RWPE2 (cell line): ENCODE measurements at places on chromosomes 2 and 18.

GRCh38 chr2:141021109-141021508 lies 1109.7 kb downstream of the LRP1B start:
- no peaks in the 10 kb centered on the region for H3K36me3 ChIP-seq
- H3K27ac ChIP-seq, result peak overlapping the region; percentile 93
- H3K4me1 ChIP-seq, result peaks cover 28% of the 10 kb centered on the region

DNA sequence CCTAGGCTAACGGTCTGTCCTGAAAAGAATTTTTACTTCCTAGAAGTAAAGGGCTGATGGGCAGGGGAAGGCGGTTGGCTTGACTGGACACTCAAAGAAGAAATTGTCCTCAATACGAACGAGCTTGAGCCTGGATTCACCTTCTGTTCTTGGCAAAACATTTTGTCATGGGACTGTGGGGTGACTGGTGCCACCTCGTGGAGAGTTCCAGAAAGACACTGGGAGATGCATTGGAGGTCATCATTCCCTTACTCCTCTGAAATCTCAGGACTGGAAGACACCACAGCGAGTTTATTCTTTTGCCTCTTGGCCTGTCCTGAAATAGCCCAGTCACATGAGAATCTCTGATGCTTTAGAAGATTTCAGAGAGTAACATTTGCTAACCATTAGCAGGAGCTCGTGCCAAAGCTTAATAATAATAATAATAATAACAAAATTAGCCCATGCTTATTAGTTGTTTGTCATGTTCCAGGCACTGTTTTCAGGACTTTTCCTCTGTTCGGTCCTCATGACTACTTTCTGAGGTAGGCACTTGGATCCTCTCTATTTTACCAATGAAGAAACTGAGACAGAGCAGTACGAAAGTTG lies 44.5 kb downstream of the TMEM182 start:
- no peak for DNase-seq
- no peaks in the 10 kb centered on the region for H3K27me3 ChIP-seq
- no peaks in the 10 kb centered on the region for H3K36me3 ChIP-seq
- H3K4me1 ChIP-seq, result no peaks in the 10 kb centered on the region
- H3K4me3 ChIP-seq, result no peak overlapping the region

- no peak for DNase-seq
- H3K36me3 ChIP-seq, result no peaks in the 10 kb centered on the region
- no peaks in the 10 kb centered on the region for H3K27me3 ChIP-seq
- H3K27ac ChIP-seq, result no peak overlapping the region
- no peak overlapping the region for H3K4me3 ChIP-seq
- H3K4me1 ChIP-seq, result peaks cover 3% of the 10 kb centered on the region
Measured at GRCh38 chr2:172276961-172277360, 150.4 kb upstream of the ITGA6 start.

- H3K27me3 ChIP-seq, result no peaks in the 10 kb centered on the region
- no peak overlapping the region for H3K4me3 ChIP-seq
- H3K36me3 ChIP-seq, result no peaks in the 10 kb centered on the region
- H3K27ac ChIP-seq, result no peak overlapping the region
- H3K4me1 ChIP-seq, result no peaks in the 10 kb centered on the region
Measured at GRCh38 chr2:25050128-25050527, 8.3 kb downstream of the EFR3B start.

DNA sequence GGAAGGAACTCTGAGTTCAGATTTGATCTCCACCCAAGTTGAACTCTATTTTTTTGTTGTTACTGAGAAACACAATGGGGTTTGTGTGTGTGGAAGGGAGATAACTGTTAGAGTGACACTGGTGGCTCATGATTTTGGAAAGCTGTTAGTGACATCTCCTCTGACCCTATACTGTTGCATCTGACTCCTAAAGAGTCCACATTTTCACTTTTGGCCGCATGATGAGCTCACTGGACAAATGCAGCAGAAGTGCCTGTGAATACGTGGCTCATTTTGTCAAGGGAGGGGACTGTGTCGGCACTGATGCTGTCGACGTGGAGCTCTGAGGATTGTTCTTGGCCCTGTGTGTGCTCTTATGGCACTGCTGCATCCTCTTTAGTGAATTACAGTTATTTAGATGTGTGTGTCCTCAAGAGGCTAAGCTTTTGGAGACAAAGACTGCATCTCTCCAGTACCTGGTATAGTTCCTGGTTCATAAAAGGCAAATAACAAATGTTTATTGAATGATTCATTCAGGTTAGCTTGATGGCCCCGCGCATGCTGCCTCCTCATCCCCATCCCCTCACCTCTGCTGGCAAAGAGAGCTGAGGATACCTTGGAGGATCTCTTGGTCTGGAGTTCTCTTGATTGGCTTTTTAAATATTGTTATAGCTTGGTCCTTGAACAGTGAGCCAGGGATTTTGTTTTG lies 135.4 kb downstream of the PHLPP1 start:
- H3K27me3 ChIP-seq, result no peaks in the 10 kb centered on the region
- DNase-seq, result no peak
- no peak overlapping the region for H3K4me3 ChIP-seq
- no peak overlapping the region for H3K27ac ChIP-seq

DNA sequence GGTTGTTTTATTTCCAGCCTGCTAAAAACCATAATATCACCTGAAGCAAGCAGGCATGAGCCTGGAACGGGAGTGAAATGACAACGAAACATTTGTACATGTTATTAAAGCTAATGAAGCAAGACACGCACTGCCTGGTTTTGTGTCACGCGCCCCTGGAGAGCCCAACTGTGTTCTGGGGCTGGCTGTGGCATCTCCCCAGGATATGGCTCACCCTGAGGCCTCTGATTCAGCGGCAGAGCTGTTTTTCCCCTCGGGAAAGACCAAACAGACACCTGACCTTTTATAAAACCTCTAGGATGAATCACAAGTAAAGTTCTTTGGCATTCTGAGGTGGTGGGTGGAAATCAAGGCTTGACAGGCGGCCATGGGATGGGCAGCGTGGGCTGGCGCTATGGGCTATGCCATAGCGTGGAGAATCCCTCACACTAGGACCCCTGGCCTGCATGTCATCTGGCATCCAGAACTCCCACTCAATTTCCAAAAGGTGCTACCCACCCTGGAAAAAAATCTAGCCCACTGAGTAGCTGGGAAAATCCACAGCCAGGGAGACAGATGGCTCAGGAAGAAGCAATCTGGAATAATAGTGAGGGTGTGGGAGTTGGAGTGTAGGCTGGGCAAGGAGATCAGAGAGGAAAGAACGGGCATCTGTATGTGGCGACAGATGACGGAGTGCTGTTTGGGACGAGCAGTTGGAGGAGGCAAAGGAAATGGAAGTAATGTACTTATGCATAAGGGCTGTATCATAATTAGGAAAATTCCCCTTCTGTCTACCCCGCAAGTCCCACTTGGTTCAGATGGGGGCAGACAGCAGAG lies 262.0 kb downstream of the AFF3 start:
- no peaks in the 10 kb centered on the region for H3K27me3 ChIP-seq
- H3K4me1 ChIP-seq, result peaks cover 39% of the 10 kb centered on the region
- DNase-seq, result peak; percentile 78
- no peaks in the 10 kb centered on the region for H3K36me3 ChIP-seq
- no peak overlapping the region for H3K4me3 ChIP-seq
- H3K27ac ChIP-seq, result peak overlapping the region; percentile 48

DNA sequence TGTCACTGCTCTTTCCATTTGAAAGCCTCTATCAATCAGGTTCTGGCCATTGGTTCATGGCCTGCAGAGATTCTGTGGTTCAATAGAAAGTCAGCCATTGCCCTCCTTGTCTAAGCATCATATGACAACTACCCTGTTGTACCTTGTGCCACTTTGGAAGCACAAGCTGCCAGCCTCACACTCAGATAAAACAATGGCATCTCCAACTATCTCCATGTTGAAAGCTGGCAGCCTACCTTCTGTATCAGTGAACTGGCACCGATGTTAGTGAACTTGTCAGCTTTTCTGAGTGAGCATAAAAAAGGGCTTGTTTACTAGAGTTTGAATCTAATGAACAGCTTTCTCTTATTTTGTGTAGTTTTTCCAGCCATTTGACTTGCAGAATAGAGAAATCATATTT lies 203.3 kb upstream of the SESTD1 start:
- peaks cover 7% of the 10 kb centered on the region for H3K4me1 ChIP-seq
- no peak overlapping the region for H3K27ac ChIP-seq
- no peaks in the 10 kb centered on the region for H3K27me3 ChIP-seq
- no peak for DNase-seq
- no peaks in the 10 kb centered on the region for H3K36me3 ChIP-seq
- H3K4me3 ChIP-seq, result no peak overlapping the region

DNA sequence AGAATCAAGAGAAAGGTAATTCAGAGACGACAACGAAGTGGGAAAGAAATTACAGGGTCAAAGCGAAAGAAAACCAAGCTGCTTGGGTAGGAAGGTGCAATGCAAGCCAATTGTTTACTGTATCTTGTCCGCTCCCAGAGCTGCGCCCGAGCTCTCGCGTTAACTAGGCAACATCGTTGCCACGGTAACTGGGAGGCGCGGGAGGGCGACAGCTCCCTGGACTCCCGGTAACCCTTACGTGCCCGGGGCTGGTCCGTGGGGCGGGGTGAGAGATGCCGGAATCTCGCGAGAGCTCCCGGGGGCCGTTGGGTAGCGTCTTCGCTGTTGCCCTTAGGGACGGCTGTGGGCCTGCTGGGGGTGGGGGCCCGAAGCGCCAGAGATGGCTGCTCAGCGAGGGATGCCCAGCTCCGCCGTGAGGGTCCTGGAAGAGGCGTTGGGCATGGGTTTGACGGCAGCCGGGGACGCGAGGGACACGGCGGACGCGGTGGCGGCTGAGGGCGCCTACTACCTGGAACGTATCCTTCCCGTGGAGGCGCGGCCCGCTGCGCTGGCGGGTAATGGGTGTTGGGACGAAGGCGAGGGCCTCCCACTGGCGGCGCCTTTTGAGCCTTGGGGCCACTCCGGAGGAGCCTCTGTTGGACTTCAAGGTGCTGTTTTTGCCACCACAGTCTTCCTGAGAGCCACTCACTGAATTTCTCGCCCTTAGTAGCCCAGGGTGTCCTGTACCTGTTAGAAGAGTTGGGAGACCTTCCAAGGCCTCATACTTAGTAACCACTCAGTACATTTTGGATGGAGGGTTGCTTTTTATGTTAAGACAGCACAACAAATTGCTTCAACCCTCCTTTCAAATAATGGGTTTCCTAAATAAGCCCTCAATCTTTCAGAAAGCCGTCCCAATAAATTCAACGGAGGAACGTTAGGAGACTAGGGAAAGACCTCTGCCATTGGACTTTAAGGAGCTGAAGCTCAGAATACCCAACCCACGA lies at the start of gene SPAG16:
Gene SPAG16, plus strand, starts transcription at position 360 of the 986 bp plus-strand sequence.
- H3K27me3 ChIP-seq, result no peaks in the 10 kb centered on the region
- DNase-seq, result peak; percentile 98
- peaks cover 9% of the 10 kb centered on the region for H3K4me1 ChIP-seq
- H3K36me3 ChIP-seq, result no peaks in the 10 kb centered on the region
- H3K27ac ChIP-seq, result peak within 1 kb of the TSS; percentile 27

- no peaks in the 10 kb centered on the region for H3K36me3 ChIP-seq
- H3K4me1 ChIP-seq, result no peaks in the 10 kb centered on the region
- no peaks in the 10 kb centered on the region for H3K27me3 ChIP-seq
- no peak overlapping the region for H3K27ac ChIP-seq
Measured at GRCh38 chr2:19702267-19702666, 199.5 kb downstream of the TTC32 start.

GRCh38 chr2:180077295-180077906 lies 70.3 kb upstream of the CWC22 start:
- no peaks in the 10 kb centered on the region for H3K36me3 ChIP-seq
- H3K27me3 ChIP-seq, result no peaks in the 10 kb centered on the region
- no peak for DNase-seq

- H3K27ac ChIP-seq, result no peak overlapping the region
- no peak for DNase-seq
- no peaks in the 10 kb centered on the region for H3K36me3 ChIP-seq
- H3K4me1 ChIP-seq, result no peaks in the 10 kb centered on the region
Measured at GRCh38 chr18:59233017-59233410, 13.1 kb downstream of the GRP start.

- no peak for DNase-seq
- no peak overlapping the region for H3K4me3 ChIP-seq
- H3K27ac ChIP-seq, result no peak overlapping the region
- H3K36me3 ChIP-seq, result no peaks in the 10 kb centered on the region
Measured at GRCh38 chr2:21820271-21820670, 696.5 kb downstream of the TDRD15 start.
